ENCODE measurements at places on chromosomes 3 and 15.

GRCh38 chr15:56957812-56958406, 39.5 kb downstream of the TCF12 start:
- H3K27me3 ChIP-seq = no peaks in the 10 kb centered on the region
- no peak overlapping the region for H3K4me3 ChIP-seq
- peaks cover 36% of the 10 kb centered on the region for H3K4me1 ChIP-seq
- DNase-seq = no peak

GRCh38 chr3:125647318-125648014, 52.2 kb upstream of the OSBPL11 start:
- DNase-seq = no peak
- no peak overlapping the region for H3K27ac ChIP-seq
- no peaks in the 10 kb centered on the region for H3K36me3 ChIP-seq
- H3K27me3 ChIP-seq = peaks cover 20% of the 10 kb centered on the region
- no peak overlapping the region for H3K4me3 ChIP-seq
- peaks cover 10% of the 10 kb centered on the region for H3K4me1 ChIP-seq

DNA sequence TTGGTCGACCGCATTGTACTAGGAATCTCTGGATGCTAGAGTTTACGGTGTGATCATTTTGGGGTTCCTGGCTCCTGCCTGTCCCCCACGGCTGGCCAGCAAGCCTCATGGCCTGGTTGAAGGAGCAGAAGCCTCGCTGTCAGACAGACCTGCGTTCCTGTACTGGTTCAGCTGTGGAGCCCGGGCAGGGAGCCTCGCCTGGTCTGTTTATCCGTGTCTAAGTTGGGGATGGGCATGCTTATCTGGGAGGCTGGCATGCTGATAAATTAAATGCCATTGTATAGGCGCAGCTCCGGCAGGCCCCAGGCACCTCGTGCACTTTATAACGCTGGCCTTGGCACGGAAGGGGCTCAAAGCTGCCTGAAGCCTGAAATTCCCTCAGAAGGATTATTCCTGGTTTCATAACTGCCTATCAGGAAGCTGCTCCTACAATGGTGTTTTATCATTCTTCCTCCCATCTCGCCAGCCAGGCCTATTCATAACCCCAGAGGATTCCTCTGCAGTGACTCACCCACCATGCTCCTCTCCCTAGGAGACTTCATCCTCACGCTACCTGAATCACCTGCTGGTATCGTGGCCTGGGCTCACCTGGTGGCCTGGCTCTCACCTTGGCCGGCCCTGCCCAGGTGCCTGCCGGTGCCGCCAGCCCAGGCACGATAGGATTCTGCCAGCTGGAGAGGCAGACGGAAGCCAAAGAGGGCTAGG, 110.9 kb downstream of the ASB7 start:
- peak overlapping the region; percentile 41 for H3K4me3 ChIP-seq
- H3K4me1 ChIP-seq = peaks cover 25% of the 10 kb centered on the region
- H3K27ac ChIP-seq = peak overlapping the region; percentile 76
- H3K36me3 ChIP-seq = peaks cover 9% of the 10 kb centered on the region
- DNase-seq = peak; percentile 70
- peaks cover 6% of the 10 kb centered on the region for H3K27me3 ChIP-seq

GRCh38 chr3:156291272-156292123, 171.1 kb downstream of the KCNAB1 start:
- H3K27me3 ChIP-seq = peaks cover 36% of the 10 kb centered on the region
- no peak for DNase-seq
- H3K4me1 ChIP-seq = no peaks in the 10 kb centered on the region
- H3K36me3 ChIP-seq = no peaks in the 10 kb centered on the region

DNA sequence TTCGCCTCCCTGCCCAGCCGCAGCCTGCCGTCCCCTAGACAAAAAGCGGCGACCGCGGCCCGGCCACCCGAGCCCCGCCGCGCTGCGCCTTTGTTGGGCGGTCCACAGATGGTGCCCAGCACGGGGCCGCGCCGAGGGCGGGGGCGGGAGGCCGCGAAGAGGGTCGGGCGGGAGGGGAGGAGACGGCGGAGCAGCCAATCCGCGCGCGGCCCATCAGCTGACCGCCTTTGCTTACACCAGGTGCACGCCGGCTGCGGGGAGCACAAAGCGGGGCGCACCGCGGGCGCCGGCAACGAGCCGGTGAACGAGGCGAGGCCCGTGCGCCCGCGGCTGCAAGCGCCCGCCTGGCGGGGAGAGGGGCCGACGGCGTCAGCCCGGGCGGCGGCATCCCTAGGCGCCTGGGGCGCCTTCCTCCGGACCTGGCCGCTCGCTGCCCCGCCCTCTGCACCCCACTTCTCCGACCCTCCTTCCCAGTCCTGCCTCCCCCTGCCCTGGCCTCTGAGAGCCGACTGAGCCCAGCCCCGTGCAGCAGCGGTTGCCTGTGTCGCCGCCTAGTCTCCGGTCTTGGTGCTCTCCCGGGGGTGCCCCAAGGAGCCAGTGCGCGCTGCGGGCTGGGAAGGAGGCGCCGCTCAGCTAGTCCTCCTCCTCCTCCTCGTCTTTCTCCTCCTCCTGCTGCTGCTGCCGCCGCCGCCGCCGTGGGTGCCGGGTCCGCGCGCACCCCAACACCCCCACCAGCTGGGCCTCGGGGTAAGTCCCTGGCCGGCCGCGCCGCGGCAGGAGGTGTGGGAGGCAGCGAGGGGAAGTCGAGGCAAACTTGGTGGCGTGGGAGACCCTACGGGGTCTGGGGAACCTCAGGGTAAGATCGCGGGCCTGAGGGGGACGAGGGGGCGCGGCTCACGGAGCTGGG, at the start of gene LRRN1:
Gene LRRN1, plus strand, starts transcription at position 259 of the 907 bp plus-strand sequence. CDS start 45,211 bp downstream, outside the sequence.
- H3K36me3 ChIP-seq = 0 out of 2 replicates have a peak, but pooled peaks cover 5% of the 10 kb centered on the region
- no peak within 1 kb of the TSS for H3K27ac ChIP-seq
- DNase-seq = no peak
- H3K4me1 ChIP-seq = no peaks in the 10 kb centered on the region
- H3K4me3 ChIP-seq = no peak within 1 kb of the TSS

- H3K27me3 ChIP-seq = no peaks in the 10 kb centered on the region
- peaks cover 81% of the 10 kb centered on the region for H3K4me1 ChIP-seq
- H3K27ac ChIP-seq = peak overlapping the region; percentile 90
- peak overlapping the region; percentile 94 for H3K4me3 ChIP-seq
- H3K36me3 ChIP-seq = no peaks in the 10 kb centered on the region
Measured at GRCh38 chr3:169240786-169241486, 422.6 kb downstream of the MECOM start.

DNA sequence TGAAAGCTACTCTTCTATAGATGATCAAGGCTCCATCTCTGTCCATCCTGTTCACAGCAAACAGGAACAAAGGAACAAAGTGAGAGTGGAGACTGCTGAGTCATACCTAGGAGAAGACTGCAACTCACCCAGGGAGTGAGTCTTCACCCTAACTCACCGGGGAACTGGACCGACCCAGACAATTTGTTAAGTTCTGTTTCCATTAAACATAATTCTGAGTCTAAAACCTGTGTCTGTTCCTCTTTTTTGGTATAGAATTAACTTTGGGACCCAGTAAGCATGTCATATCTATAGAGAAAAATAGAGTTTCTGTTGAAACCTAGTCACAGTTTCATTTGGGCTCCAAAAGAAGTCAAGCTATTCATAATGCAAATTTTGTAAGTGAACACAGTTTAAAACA, 21.6 kb downstream of the CCDC80 start:
- DNase-seq = peak; percentile 28
- peaks cover 31% of the 10 kb centered on the region for H3K4me1 ChIP-seq
- H3K36me3 ChIP-seq = peaks cover 51% of the 10 kb centered on the region
- H3K27ac ChIP-seq = peak overlapping the region; percentile 82
